ENCODE measurements at places on chromosomes 5 and 9. TPM values are rescaled to one million over a fixed set of nuclear protein-coding genes. Genes with fewer than 3 reads are reported as not detected.

Gene MRRF
- total RNA-seq = 24.7 TPM

Gene FRMD3
- 1.3 TPM for total RNA-seq

Gene CARD6
- 0.38 TPM for total RNA-seq

Gene LMX1B
- total RNA-seq = 0.63 TPM

Gene TAF11L11
- not detected for total RNA-seq

Gene ZBED3
- total RNA-seq = 3.3 TPM

Gene SPARC
- 2,047 TPM for total RNA-seq

Gene PCDHB16
- 0.63 TPM for total RNA-seq

Gene DBH
- not detected for total RNA-seq

Gene PHF24
- total RNA-seq = not detected

Gene ZDHHC11
- total RNA-seq = 0.25 TPM

Gene FAXDC2
- 1.3 TPM for total RNA-seq

Gene PCDHA13
- not detected for total RNA-seq

Gene DPYSL3
- 275 TPM for total RNA-seq

Gene NAA35
- total RNA-seq = 8.0 TPM

Gene SLC6A3
- total RNA-seq = not detected

Gene CMYA5
- total RNA-seq = under 0.01 TPM

Gene MEF2C
- 4.4 TPM for total RNA-seq

Gene IRX4
- 2.3 TPM for total RNA-seq

Gene IFNK
- total RNA-seq = not detected

Gene TNFSF8
- total RNA-seq = not detected

Gene CCL27
- 0.25 TPM for total RNA-seq

Data from mesangial cell (primary cell).